ENCODE measurements at places on chromosomes 7 and 10.

DNA sequence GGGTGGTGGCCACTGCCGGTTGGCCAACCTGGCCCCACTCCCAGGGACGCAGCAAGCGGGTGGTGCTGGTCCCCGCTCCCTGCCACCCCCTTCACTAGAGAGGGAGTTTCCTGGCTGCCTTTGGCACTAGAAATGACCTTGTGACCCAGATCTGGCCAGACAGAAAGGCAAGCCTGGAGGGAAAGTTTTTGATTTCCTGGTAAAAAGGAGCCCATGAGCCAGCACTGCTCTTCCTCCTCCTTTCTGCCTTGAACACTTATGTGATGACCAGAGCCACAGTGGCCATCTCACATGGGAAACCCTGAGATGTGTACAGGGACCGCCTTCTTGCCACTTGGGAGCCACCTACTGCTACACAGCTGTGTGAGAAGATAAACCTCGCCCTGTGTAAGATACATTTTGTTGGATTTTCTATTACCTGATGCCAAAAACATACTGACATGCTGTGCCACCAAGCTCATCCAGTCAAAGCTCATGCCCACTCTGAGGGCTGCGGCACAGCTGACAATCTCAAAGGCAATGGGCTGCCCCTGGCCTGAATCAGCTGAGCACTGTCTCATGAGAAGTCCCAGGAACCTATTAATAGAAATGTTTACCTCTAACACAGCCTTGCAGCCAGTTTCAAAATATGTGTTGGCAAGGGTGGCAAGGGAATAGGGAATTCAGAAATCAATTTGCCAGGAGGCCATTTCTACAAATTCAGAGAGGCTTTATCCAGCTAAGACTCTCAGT is 94.0 kb downstream of the CYTH3 start:
- no peak for DNase-seq

DNA sequence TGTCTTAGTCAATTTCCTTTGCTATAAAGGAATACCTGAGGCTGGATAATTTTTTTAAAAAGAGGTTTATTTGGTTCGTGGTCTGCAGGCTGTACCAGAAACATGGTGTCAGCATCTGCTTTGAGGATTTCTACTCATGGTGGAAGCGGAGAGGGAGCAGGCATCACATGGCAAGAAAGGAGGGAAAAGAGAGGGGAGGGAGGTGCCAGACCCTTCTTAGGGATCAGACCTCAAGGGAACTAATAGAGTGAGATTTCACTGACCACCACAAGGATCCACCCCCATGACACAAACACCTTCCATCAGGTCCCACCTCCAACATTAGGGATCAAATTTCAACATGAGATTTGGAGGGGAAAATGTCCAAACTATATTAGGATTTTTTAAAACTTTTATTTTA is 27.0 kb upstream of the AKR1B10 start:
- DNase-seq = no peak

GRCh38 chr7:45601094-45601493 is 26.9 kb downstream of the ADCY1 start:
- no peak for DNase-seq

- DNase-seq = no peak
Observed at GRCh38 chr10:125035588-125036295, 93.8 kb downstream of the ZRANB1 start.

DNA sequence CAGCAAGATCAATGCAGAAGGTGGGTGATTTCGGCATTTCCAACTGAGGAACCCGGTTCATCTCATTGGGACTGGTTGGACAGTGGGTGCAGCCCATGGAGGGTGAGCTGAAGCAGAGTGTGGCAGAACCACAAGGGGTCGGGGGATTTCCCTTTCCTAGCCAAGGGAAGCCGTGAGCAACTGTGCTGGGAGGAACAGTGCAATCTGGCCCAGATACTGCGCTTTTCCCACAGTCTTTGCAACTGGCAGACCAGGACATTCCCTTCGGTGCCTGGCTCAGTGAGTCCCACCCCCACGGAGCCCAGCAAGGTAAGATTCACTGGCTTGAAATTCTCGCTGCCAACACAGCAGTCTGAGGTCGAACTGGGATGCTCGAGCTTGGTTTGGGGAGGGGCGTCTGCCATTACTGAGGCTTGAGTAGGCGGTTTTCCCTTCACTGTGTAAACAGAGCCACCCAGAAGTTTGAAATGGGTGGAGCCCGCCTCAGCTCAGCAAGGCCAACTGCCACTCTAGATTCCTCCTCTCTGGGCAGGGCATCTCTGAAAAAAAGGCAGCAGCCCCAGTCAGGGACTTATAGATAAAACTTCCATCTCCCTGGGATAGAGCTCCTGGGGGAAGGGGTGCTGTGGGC is 58.6 kb upstream of the SLC26A5 start:
- DNase-seq = no peak

GRCh38 chr10:102959360-102959759 is 41.3 kb downstream of the CNNM2 start:
- DNase-seq = no peak

- no peak for DNase-seq
Observed at GRCh38 chr7:16634271-16634738, 11.2 kb downstream of the ANKMY2 start.

GRCh38 chr10:91607646-91608403 is 25.0 kb downstream of the PPP1R3C start:
- no peak for DNase-seq

DNA sequence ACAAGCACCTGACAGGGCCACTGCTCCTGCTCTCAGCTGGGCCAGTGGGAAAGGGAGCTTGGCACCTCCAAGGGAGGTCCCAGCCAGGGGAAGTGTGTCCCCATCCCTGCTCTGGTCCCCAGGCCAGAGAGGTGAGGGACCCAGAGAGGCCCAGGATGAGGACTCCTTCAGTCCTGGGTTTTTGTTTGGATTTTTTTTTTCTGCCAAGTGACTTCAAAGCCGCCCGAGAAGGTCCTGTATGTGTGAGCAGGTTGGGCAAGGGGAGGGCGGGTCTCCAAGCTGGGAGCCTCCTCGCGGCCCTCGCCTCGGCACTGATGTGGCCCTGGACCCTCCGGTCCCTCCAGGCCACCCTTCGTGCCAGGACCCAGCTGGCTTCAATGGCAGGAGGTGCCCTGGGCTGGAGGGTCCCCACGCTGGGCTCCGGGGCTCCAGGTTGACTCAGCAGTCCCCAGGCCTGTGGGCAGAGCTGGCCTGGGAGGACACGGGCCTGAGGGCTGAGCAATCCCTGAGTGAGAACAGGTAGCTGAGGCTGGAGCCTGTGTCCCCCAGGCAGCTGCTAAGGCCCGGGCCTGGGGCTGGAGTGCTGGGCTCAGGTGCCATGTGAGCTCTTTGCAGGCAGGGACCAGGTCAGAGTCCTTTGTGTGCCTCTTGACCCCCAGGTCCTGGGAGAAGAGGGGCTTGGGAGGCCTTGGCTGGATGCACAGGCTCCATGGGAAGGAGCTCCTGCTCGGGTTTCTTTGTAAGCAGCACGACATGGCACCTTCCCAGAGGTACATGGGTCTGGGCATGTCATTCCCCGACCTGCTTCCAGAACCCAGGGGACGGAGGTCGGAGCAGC is 140.6 kb downstream of the FAM53B start:
- no peak for DNase-seq

DNA sequence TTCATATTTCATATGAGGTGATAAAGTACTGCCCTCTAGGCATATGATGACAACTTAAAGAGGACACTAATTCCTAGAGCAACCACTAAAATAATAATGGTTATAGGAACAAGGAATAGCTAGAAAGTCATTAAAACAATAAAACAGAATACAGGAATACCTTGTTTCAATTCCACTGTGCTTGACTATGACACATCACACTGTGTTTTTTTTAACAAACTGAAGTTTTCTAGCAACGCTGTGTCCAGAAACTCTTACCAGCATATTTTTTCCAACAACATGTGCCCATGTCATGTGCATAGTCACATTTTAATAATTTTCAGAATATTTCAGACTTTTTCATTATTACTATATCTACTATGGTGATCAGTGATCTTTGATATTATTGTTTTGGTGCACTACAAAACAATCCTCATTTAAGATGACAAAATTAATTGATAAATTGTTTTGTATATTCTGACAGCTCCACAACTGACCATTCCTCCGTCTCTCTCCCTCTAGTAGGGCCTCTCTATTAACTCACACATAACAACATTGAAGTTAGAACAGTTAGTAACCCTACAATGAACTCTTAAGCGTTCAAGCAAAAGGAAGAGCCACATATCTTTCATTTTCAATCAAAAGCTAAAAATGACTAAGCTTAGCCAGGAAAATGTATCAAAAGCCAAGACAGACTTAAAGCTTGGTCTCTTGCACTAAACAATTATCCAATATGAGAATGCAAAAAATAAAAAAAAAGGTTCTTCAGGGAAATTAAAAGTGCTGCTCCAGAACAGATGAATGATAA is 85.8 kb downstream of the SNX13 start:
- no peak for DNase-seq

- no peak for DNase-seq
Observed at GRCh38 chr10:132618158-132618919, 80.8 kb downstream of the INPP5A start.

GRCh38 chr7:23873306-23873705 is 163.3 kb downstream of the STK31 start:
- no peak for DNase-seq

DNA sequence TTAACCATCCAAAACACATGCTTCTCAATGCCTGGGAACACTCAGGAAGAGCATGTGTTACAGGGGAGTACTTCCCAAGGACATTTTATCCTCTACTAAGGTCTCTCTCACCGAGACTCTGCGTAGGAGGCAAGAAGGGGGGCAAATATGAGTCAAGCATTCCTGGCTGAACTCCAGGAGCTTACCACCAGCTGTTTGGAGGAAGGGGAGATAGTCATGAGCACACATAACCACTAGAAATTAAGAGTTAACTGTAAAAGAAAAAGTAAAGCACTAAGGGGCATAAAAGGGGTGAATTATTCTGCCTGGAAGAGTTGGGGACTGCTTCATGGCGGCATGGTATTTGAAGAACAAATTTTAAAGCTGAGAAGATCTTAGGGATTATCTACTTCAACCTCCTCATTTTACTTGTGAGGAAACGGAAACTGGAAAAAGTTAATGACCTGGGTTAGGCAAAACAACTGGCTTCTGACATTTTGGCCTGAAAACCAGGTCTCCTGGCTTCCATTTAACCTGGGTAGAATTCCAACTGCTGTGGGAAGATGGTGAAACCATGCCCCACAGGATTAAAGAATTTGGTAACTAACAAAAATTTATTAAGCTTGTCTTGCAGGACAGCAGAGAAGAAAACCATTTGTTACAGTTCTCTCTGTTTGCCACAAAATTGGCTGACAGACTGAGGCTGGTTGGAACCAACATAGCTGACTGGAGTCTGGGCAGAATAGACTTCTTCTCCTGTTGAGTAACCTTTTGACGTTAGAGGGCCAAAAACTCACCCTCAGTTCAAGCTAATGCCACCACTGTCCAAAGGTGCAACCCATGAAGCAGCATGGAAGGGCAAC is 85.5 kb downstream of the SLC25A13 start:
- no peak for DNase-seq

- DNase-seq = no peak
Observed at GRCh38 chr10:68105820-68106219, 3.5 kb upstream of the MYPN start.

- peak; percentile 57 for DNase-seq
Observed at GRCh38 chr7:99459087-99459486, 6.9 kb downstream of the ATP5MF start.

DNA sequence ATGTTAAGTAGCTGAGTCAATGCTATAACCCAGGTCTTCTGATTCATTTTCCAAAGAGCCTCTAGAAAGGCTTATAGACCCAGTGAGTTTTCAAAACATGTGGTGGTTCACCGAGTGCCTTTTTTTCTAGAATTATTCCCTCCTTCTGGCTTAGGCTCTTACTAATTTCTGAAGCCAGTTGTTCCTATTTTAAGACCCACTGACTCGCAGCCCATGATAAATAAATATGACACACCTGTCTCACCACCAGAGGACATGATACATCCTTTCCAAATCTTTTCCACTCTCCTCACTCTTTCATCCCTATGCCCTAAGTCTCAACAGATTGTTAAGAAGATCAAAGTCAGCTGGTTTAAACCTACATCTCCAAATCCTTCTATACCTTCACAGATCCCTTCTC is 126.0 kb upstream of the WNT16 start:
- DNase-seq = no peak

GRCh38 chr10:36703179-36703578 is 422.2 kb upstream of the ANKRD30A start:
- DNase-seq = no peak

DNA sequence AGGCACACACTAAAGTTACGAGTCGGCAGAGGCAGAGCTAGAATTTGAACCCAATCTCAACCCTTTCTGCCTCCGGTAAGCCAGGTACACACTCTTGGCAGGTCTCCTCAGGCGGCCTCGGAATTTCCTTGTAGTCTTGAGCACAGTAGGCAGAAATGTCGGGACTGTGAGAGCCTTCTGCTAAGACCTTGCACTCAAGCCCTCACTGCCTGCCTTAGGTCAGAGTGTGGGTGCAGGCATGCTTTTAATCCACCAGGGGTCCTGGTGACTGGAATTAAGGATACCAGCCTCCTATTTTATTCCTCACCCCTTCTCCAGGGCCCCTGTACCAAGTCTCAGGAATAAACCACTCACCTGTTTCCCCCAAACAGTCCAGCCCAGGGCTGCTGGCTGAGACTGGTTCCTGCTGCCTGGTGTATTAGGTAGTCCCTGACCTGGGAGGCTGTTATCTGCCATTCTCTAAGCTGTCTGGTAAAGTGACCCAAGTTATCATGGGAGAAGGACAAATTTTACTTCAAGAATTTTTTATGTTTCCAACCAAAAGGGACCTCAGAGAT is 855 bp downstream of the ATP6V1F start:
- DNase-seq = peak; percentile 79
